ENCODE measurements at places on chromosomes 7 and 10.

- no peak for DNase-seq
Observed at GRCh38 chr7:70574970-70575799, 556.8 kb upstream of the GALNT17 start.

- DNase-seq, result no peak
Observed at GRCh38 chr7:83038787-83039186, 123.9 kb downstream of the PCLO start.

DNA sequence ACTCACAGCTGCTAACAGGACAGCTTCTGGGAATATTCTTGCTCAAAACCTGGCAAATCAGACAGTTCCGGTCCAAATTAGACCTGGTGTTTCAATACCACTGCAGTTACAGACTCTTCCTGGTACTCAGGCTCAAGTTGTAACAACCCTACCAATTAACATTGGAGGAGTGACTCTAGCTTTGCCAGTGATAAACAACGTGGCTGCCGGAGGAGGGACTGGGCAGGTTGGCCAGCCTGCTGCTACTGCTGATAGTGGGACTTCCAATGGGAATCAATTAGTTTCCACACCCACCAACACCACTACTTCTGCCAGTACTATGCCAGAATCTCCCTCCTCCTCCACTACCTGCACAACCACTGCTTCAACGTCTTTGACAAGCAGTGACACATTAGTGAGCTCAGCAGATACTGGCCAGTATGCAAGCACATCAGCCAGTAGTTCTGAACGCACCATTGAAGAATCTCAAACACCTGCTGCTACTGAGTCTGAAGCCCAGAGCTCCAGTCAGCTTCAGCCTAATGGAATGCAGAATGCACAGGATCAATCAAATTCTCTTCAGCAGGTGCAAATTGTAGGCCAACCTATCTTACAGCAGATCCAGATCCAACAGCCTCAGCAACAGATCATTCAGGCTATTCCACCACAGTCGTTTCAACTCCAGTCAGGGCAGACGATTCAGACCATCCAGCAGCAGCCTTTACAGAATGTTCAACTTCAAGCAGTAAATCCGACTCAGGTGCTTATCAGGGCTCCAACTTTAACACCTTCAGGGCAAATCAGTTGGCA lies 2.1 kb downstream of the SP4 start:
- DNase-seq, result no peak

DNA sequence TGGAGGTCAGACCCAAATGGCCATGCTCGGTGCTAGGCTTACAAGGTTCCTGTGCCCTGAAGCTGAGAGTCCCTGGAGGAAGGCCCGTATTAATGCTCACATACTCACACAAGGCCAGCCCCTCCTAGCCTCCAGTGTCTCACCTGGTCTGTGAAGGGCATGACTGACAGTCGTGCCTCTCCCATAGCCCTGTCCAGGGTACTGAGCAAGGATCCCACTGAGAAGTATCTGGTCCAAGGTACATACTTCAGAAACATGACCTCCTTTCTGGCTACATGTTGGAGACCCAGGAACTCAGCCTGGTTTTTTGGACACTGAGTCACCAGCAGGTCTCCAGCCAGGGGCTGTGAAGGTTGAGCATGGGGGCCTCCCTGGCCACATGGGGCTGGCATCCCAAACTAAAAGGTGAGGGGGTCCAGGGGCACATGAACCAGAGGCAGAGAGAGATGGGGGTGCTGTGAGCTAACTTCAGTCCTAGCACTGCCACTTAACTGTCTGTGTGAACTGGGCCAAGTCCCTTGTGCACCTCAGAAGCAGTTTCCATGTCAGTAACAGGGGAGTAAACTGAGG lies 17.6 kb upstream of the RASGEF1A start:
- no peak for DNase-seq

DNA sequence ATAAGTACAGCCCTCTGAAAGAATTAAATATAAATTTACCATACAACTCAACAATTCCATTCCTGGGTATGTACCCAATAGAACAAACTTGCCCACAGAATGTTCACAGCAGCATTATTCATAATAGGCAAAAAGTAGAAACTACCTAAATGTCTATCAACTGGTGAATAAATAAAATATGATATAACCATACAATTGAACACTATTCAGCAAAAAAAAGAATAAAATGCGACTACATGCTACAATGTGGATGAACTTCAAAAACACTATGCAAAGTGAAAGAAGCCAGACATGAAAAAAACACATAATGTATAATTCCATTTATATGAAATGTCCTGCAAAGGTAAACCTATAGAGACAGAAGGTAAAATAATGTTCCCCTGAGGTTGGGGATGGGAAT lies 2.0 kb upstream of the CPN1 start:
- DNase-seq, result no peak

DNA sequence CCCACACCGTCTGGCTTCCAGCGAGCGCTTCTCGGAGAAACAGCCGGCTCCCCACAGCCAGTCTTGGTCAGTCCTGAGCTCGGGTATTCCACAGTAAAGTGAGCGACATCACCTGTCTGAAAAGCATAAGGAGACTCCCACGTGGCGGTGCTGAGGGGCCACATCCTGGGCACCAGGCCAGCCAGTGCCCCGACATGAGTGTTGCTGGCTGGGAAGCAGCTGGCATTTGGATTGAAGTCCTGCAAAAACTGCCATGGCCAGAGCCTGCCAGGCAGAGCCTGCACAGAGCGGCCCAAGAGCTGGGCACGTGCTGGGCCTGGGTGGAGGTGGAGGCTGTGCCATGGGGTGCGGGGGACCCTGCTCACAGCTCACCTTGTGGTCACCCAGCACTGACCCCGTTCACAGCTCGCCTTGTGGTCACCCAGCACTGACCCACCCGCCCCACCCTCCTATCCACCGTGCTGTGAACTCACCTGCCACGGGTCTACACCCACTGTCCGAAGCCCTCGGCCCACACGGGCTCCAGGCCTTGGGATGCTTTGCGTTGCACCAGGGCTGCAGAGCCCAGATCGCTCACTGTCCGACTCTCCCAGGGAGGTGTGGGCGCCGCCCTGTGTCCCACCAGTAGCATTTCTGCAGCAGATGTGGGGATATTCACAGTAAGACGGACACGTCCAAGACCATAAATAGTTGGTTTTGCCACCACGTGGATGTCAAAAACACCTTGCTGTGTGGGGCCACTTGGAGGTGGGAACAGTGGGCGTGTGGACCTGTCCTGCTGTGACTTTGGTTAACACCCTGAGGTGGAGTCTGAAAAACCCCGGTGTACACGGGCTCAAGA lies 48.8 kb downstream of the PITRM1 start:
- DNase-seq, result no peak

DNA sequence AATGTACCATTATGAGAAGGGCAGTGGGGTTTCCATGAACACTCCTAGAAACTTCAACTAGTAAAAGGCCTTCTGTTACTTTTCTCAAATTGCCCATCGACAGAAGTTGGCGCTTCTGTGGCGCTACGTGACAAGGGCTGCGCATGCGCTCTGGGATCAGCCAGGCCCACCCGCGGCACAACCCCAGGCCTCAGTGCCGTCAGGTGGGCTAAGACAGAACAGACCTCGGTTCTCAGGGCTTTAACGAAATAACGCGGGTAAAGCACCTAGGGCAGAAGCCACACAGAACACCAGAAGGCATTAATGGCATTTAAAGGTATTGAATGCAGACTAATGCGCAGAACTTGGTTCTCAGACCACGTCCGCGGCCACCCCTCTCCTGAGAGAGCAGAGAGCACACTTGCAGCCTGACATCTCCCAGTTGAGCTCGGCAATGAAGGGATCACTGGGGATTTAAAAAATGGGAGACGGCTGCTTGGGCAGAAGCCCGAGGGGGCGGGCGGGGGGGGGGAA lies 67.6 kb upstream of the CTNNA3 start:
- peak; percentile 84 for DNase-seq

DNA sequence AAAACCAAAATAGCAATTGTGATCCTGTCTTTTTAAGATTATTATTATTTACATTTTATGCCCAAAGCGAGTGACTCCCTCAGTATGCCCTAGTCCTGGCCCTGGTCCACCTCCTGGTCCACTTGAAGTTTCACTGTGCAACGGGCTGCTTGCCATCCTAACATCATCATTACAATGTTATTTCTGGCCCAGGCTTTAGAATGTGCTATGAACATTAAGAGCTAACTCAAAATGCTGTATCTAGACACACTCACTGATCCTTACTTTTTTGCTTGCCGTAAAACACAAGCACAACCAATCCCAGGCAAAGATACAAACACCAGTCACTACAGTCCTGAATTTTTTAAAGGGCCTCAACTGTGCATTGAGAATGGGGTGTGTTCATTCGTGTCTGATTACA lies 38.4 kb downstream of the RHOBTB1 start:
- peak; percentile 54 for DNase-seq

DNA sequence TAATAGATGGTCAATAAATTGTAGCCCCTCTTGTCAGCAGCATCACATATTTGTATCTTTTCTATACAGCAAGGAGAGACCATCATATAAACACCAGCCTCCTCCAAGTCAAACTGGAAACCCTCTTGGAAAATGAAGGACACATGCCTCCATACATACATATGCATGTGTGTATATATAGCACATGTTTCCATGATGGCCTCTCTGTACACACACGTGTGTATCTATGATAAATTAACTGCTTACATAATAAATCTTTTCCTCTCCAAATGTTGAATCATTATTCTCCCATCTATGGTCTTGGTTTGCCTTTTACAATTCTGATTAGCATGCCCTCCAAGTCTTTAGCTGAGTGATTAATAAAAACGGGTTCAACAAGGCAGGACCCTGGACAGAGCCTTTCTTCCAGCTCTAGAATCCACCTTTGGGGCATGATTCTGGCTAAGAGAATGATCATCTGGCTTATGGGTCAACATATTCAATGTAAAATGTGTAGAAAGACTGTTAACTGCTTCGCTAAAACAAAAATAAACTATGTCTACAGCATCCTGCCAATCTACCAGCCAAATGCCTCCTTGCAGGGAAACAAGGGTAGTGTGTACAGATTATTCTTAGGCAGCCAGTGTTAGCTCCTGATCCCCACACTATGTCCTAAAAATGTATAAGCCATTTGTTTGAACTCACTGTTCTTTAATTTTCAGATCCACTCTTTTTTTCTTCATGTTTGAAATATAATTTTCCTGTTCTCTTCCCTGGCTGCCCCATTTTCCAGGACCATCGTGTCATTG lies 70.0 kb downstream of the CRTAC1 start:
- DNase-seq, result no peak

- no peak for DNase-seq
Observed at GRCh38 chr10:31353574-31353973, 34.6 kb downstream of the ZEB1 start.

DNA sequence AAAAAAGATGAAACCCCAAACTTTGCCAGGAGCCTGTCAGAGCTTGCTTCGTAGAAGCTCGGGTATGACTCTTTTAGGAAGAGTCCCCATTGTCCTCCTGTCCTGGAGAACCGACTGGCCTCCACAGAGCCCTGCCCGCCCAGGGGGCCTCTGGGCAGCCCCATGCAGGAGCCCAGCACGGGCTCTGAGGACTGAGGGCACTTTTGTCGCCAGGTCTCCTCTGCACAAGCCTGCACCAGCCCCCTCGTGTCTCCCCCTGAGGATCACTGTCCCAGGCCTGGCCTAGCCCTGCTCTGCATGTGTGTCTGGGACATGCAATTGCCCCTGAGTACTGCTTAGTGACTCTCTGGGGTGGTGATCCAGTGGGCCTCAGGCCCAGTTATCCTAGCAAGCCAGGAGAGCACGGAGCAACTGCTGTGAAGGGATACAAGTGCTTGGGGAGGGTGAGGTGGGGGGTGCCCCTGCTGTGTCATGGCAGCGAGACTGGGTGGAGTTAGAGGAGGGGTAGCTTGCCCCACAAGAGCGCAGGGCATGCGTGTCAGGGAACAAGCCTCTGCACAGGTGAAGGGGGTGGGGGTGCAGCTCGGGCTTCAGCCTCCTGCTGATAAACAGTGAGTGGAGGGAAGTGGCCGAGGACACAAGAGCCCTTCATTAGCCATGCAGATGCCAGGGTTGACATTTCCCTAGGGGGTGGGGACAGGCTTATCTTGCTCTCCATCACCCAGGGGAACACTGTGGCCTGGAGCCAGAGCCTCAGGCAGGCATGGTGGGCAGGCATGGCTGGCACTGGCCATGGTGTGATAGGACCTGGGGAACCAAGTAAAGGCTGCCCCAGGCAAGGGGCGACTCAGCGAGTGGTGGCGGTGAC lies 143.4 kb downstream of the C10orf105 start:
- no peak for DNase-seq

DNA sequence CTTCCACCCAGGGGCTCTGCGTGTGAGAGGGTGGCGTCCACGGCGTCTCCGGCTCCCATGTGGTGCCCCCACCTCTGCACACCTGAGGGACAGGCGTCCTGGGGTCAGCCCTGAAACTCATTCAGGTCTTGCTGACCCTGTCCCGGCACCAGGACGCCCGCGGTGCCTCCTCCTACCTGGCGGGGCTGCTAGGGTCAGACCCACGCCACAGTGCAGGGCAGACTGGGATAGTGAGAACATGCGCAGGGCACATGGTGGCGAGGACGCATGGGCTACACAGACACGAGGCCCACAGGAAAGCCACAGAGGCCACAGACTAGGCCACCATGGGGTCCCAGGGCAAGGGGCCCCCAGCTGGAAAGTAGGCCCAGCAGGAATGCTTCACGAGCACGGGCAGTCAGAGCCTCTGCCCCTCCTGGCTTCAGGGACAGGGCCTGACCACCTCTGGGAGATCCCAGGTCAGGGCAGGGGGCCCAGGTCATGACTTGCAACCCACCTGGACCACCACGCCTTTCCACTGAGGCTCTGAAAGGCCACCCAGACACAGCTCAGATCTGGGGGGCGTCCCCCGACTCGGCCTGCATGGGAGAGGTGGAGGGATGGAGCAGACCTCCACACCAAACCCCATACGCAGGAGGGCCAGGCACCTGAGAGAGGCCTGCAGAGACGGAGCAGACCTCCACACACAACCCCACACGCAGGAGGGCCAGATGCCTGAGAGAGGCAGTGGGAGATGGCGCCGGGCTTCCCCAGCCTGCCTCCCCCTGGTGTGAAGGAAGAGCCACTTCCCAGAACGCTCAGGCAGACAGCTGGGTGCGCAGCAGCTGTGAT lies 188.6 kb downstream of the ELFN1 start:
- peak; percentile 39 for DNase-seq

DNA sequence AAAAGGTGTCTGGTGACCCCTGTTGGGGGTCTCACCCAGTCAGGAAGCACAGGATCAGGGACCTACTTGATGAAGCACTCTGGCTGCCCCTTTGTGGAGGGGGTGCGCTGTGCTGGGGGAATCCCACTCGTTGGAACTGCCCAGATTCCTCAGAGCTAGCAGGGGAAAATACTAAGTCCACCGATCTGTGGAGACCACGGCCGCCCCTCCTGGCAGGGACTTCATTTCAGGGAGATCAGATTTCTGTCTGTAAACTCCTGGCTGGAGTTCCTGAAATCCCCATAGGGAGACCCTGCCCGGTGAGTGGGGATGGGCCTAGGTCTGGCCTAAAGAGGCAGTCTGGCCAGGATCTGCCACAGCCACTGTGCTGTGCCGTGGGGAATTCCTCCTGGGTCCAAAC lies 79.3 kb upstream of the ADCY1 start:
- DNase-seq, result no peak

- no peak for DNase-seq
Observed at GRCh38 chr7:101166909-101167644, 1.7 kb upstream of the VGF start.

- DNase-seq, result peak; percentile 34
Observed at GRCh38 chr10:132685921-132686680, 99.8 kb downstream of the NKX6-2 start.

- DNase-seq, result no peak
Observed at GRCh38 chr10:104113376-104113956, 8.5 kb upstream of the SFR1 start.

GRCh38 chr10:110774069-110775019 lies 97.4 kb upstream of the PDCD4 start:
- DNase-seq, result no peak

All from lower lobe of right lung (tissue), 2 donors.